GM12892 (cell line): ENCODE measurements at places on chromosomes 2 and 18.

- no peak for DNase-seq
These were observed 110.7 kb upstream of the PTPRM start for GRCh38 chr18:7456376-7456775.

GRCh38 chr18:53056064-53056463 is 716.1 kb downstream of the DCC start:
- no peak for DNase-seq

GRCh38 chr2:209145941-209146681 is 277.7 kb upstream of the MAP2 start:
- no peak for DNase-seq

- no peak for DNase-seq
These were observed 31.8 kb upstream of the SP140L start for GRCh38 chr2:230295192-230295591.

GRCh38 chr2:187055463-187055862 is 206.5 kb upstream of the ZSWIM2 start:
- no peak for DNase-seq

DNA sequence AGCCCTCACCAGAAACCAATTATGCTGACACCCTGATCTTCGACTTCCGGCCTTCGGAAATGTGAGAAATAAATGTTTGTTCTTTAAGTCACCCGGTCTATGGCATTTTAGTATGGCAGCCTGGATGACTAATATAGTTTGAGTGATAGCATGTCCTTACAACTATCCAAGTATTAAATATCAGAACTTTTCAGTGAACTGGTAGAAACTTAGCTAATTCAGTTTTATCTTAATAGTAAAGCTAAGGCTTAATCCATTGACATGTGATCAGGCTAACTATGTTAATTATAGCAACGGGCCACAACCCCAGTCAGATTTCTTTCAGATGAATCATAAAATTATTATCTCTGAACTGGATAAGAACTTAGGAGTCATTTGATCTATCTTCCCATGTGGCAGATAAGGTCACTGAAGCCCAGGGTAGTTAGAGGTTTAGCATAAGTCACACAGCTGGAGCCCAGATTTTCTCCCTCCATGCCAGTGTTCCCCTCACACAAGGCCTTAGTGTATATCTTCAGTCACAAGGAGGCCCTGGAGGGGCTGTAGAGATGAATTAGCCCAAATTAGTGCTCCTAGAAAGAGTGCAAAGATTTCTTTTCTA is 40.7 kb upstream of the UPP2 start:
- no peak for DNase-seq

GRCh38 chr2:59032499-59032898 is 791.4 kb upstream of the FANCL start:
- no peak for DNase-seq
